Left hindlimb (tissue), 1 donor: ENCODE measurements at places on chromosomes 2 and 18.

DNA sequence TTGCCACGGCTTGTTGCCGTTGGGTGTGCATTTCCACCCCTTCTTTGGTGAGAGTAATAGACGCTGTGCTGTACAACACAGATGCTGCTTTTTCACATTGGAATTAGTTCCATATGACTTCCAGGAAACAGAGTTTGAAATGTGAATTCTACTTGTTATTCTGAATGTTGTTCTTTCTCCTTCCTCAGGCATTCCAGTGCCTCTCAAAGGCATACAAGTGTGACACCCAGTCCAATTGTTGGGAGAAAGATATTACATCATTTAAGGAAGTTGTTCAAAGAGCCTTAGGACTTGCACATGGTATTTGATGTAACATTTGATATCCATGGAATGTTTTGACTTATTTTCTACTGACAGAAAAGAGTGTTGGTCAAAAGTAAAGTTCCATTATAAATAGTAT, 134.4 kb upstream of the LTBP1 start:
- no peak for DNase-seq

- no peak for DNase-seq
Observed at GRCh38 chr2:178910005-178910404, 102.8 kb upstream of the TTN start.

- DNase-seq: no peak
Observed at GRCh38 chr2:132884705-132885104, 214.7 kb upstream of the LYPD1 start.

GRCh38 chr18:11009147-11009546, 140.2 kb downstream of the PIEZO2 start:
- no peak for DNase-seq

- no peak for DNase-seq
Observed at GRCh38 chr2:44983836-44984604, 25.2 kb downstream of the SIX2 start.

DNA sequence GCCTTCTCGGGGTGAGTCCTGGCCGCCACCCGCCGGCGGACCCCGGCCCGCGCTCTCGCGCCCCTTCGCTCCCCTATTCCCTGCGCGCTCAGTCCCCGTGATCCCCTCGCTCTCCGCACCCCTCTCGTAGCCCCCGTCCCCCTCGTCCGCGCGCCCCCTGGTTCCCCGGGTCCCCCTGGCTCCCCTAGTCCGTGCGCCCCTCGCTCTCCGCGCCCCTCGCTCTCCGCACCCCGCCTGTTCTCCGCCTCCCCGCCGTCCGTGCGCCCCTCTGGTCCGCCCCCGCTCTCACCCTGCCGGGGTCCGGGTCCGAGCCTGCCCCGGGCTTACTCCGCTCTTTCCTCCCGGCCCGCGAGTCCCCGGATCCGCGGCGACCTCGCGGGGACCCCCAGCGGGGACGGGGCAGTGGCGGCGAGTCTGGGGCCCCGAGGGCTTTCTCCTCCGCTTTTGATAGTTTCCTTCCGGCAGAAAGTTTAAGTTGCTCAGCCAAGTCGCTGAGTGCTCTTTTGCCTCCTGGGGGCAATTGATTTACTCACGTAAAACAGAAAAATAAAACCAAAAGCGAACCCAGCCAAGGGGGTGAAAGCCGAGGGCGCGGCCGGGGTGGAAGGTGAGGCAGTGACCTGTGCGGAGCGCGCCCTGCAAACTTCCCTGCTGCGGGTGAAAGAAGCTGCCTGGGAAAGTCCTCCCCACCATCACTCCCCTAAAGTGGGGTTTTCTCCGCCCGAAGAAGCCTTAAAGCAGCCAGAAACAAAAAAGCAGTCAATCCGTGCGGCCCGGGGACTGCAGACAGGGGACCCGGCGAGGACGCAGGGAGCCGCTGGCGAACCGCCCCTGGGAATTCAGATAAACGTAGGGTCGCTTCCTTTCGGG, 568 bp downstream of the RAB31 start:
- peak; percentile 43 for DNase-seq

GRCh38 chr2:70412294-70413070, 110.6 kb upstream of the FAM136A start:
- no peak for DNase-seq

GRCh38 chr2:17894005-17894404, 15.5 kb downstream of the KCNS3 start:
- no peak for DNase-seq

- DNase-seq: no peak
Observed at GRCh38 chr2:135585586-135585985, 54.3 kb downstream of the R3HDM1 start.

GRCh38 chr18:60445341-60445740, 72.8 kb upstream of the MC4R start:
- no peak for DNase-seq

DNA sequence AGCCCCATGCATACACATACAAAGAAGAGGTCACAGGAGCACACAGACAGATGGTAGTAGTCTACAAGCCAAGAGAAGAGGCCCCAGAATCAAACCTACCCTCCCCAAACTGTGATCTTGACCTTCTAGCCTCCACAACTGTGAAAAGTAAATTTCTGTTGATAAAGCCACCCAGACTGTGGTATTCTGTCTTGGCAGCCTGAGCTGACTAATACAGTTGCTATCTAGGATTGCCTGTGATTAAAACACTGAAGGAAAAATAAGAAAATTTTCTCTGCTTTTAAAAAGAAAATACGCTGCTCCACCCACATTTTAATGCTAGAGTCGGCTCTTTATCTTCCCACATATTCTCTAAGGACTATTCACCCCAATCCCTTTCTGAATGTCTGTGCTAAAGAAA, 143.7 kb upstream of the TMEM200C start:
- no peak for DNase-seq

GRCh38 chr2:218259099-218259961, 1.5 kb upstream of the GPBAR1 start:
- DNase-seq: no peak

GRCh38 chr2:36338827-36339145, 16.8 kb upstream of the CRIM1 start:
- DNase-seq: no peak

- no peak for DNase-seq
Observed at GRCh38 chr18:69838620-69839411, 108.9 kb downstream of the CD226 start.

DNA sequence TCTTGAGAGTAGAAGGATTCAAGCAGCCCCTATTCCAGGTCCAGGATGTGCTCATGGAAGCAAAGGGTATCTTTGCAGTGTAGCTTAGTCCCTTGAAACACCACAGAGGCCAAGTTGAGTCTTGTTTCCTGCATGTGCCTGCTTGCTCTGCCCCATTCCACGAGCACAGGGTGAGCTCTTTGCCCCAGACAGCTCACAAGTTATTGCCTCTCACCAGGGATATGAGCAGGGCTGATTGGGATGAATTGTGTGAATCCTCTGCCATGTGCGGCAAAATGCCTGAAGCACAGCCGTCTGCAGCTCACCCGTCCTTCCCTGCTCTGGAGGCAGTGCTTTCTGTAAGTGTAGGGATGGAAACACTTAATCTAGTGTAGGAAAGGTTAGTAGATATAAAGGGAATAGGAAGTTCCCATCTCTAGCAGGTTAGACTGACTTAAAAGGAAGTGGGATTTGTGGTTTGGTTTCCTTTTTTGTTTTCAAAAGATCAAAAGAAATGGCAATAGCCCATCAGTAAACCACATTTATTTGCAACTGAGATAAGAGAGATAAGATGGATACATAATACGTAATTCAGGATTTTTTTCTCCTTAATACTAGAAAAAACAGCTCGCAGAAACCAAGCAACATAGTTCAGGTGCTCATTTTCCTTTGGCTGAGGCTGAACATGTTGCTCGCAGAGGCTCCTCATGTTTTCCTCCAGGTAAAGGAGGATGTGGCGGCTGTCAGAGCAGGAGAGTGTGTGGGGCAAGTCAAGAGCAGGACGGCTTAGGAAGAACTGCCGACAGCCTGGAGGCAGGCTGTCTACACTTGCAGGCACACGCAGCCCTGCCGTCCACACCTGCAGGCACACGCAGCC, 41.4 kb downstream of the TMEM182 start:
- no peak for DNase-seq

DNA sequence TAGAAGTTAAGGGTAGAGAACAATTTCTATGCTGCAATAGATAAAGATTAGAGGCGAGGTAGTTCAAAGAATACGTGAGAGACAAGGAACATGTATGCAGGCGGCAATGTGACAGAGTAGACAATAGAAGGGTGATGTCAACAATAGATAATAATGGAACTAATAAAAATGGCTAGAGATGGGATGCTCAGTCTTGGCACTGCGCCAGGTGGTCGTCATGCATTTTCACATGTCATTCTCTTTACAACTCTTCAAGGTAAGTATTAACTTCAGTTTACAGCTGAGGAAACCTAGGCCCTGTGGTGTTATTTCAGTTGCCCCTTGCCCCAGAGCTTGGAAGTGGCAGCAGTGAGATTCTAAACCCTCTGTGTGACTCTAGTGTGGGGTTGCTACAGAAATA, 890.7 kb upstream of the CELF4 start:
- DNase-seq: no peak

GRCh38 chr18:399631-400135, 100.8 kb downstream of the COLEC12 start:
- DNase-seq: no peak

DNA sequence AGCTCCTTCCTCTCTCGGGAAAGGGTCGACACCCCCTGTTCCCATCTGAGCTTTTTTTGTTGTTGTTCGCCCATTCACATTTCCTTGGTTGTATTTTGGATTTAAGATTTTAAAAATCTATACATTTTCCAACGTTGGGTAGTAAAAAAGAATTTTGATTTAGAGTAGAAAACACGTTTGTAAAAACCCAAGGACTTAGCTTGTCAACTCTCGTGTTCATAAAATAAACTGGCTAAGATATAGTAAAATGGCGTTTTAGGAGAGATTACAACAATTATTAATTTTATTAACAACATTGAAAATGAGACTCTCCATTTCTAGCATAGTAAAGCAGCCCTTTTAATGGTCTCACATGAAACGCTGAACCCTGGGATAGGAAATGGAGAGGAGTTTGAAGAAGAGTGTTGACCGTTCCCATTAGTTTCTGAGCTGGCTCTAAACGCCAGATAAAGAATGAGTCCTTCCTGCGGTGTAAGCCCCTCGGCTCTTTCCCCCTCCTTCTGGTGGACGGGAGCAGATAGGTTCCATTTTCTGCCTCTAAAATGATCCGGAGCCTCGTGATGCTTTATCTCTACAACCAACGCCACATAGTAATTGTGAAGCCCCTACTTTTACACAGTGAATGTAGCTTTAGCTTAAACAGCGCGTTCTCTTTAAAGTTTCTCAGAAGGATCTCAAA, 24.0 kb upstream of the ZNF516 start:
- peak; percentile 43 for DNase-seq

- DNase-seq: no peak
Observed at GRCh38 chr2:152466980-152467676, 132.2 kb downstream of the FMNL2 start.

GRCh38 chr2:62573137-62573731, 67.2 kb upstream of the TMEM17 start:
- no peak for DNase-seq

GRCh38 chr18:22681908-22682307, 251.2 kb upstream of the RBBP8 start:
- no peak for DNase-seq

GRCh38 chr2:63589148-63589958, 590 bp downstream of the MDH1 start:
- DNase-seq: no peak

DNA sequence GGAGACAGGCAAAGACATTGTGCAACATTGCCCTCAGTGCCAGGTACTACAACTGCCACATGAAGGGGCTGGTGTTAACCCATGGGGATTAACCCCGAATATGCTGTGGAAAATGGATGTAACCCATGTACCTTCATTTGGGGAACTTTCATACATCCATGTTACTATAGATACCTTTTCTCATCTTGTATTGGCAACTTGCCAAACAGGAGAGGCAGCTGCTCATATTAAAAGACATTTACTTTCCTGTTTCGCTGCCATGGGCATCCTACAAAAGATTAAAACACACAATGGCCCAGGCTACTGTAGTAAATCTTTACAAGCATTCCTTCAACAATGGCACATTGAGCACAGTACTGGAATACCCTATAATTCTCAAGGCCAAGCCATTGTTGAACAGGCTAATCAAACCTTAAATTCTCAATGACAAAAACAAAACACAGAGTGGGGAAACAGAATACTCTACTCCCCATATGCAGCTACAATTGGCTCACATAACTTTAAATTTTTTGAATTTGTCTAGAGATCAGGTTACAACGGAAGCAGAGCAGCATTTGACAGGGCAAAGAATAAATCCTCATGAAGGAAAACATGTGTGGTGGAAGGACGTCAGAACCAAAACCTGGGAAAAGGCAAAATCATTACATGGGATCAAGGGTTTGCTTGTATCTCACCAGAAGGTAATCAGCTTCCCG, 1723.5 kb upstream of the LRRTM1 start:
- DNase-seq: no peak

DNA sequence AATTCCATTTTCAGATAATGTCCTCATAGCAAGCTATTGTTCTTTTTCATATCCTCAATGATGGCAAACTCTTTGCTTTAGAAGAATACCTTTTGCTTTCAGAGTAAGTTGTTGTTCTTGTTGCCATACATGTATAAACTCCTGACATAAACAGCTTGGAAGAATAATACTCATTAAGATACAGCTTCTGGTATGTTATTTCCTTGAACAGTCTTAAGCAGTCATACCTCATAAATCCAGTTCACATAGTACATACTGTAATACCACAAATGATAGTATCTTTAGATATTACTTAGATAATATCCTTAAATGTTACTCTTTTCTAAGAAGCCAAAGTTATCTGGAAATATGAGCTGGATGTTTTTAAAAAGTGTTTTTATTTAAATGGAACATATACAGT, 23.2 kb downstream of the METTL8 start:
- no peak for DNase-seq

- no peak for DNase-seq
Observed at GRCh38 chr2:121140734-121141133, 144.3 kb downstream of the TFCP2L1 start.

DNA sequence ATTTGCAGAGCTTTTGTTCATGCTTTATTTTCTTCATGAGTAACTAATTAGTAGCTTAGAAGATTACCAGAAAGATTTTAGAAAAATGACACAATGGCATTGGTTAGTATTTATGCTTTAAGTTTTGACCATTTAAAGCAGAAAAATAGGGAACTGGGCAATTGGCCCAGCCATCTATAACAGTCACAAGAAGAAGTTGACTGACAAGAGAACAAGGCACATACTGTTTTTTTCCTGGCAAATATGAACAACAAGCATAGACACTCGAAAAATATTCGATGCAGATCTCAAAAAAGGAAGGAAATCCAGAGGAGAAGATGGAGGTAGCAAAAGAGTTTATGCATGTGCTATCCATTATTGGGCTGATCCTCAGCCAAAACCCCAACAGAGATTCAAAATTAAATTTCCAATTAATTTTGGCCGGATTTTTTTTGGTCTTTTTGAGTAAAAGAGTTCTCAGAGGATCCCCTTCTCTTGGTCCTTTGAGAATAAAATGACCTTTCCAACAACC, 200.8 kb upstream of the SLC35G4 start:
- DNase-seq: no peak
